ENCODE measurements at places on chromosomes 7 and 10. TPM values are rescaled to one million over a fixed set of nuclear protein-coding genes. Genes with fewer than 3 reads are reported as not detected.

Gene TECPR1
- total RNA-seq = 74.1 TPM

Gene HOXA1
- 1.7 TPM for total RNA-seq

Gene INMT
- 6.5 TPM for total RNA-seq

Gene TMEM168
- 35.3 TPM for total RNA-seq

Gene CPVL
- total RNA-seq = 16.5 TPM

Gene SPRN
- total RNA-seq = not detected

Gene PRKCQ
- 2.4 TPM for total RNA-seq

Gene UBTD1
- total RNA-seq = 1.4 TPM

Measured in Peyer's patch (tissue), 4 donors.